HFFc6 (cell line): ENCODE measurements at places on chromosomes 5 and 9.

- DNase-seq: peak; percentile 66
Measured at GRCh38 chr5:142151436-142152383, 43.1 kb downstream of the NDFIP1 start.

DNA sequence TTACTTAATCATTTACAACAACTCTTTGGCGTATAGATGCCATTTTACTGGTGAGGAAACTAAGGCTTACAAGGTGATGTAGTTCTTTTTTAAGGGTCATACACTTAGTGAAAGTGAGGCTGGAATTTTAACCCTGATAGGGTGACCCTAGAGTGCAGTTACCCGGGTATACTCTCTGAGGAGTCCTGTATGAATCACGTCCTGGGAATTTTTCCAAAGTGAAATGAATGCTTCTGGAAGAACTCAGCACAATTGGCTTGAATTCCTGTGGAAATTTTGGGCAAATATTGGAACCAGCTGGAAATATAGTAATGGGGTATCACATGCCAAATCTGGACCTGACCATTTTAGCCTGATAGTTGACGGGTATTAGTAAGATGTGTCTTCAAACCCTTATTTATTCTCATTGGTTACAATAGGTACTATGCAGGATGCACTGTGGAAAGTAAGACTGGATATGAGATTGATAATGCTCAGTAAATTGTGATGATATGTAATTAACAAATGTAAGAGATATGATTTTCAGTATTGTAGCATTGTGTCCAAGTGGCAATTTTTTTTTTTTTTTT lies 14.8 kb downstream of the SUB1 start:
- peak; percentile 79 for DNase-seq

- peak; percentile 18 for DNase-seq
Measured at GRCh38 chr5:168076561-168076991, 214.9 kb upstream of the WWC1 start.

DNA sequence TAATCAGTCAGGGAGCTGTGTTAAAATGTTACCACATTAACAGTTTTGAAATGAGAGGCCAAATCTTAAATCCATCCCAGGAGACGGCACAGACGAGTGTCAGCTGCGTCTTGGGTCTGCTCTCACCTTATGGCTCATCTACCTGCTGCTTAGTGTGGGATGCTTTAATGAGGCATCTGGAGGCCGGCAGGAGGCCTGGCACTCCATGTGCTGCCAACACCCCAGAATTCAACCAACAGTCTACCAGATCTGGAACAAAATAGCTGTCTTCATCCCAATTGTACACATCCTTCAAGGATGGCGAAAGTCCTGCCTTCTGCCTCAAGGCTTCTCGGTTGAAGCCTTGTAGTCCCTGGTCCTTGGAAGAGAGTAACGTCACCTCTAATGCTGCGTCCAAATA lies 12.0 kb downstream of the PRKACG start:
- DNase-seq: no peak

GRCh38 chr5:55847837-55848236 lies 3.3 kb upstream of the IL31RA start:
- peak; percentile 28 for DNase-seq

DNA sequence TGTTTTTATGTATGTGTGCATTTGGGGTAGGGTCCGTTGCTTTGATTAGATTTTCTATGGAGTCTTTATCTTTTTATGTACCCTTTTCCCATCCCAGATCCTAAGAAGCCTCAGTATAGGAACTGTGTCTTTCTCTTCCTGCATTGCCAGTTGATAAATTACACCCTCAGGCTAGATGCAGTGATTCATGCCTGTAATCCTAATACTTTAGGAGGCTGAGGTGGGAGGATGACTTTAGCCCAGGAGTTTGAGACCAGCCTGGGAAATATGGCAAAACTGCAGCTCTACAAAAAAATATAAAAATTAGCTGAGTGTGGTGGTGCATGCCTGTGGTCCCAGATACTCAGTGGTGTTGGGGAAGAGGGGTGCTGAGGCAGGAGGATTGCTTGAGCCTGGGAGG lies 40.2 kb downstream of the NLN start:
- DNase-seq: peak; percentile 37

DNA sequence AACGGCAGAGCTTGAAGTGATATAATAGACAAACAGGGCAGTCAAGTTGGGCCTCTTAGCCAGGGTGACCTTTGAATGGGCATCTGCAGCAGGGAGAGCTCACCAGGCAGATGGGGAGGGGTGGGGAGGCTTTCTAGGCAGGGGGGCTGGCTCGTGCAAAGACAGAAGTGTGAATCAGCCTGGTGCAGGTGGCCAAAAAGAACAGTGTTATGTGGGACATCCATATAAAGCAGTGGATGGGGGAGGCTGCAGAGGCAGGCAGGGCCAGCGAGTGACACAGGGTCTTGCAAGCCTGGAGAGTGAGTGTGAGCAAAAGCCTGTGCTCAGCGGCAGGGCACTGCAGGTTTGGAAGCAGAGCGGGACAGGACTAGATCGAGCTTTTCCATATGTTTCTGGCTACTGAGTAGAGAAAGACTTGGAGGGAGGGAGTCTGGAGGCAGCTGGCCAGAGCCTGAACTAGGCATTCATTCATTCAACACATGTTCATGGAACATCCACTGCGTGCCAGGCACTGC lies 14.2 kb upstream of the TTLL11 start:
- no peak for DNase-seq

DNA sequence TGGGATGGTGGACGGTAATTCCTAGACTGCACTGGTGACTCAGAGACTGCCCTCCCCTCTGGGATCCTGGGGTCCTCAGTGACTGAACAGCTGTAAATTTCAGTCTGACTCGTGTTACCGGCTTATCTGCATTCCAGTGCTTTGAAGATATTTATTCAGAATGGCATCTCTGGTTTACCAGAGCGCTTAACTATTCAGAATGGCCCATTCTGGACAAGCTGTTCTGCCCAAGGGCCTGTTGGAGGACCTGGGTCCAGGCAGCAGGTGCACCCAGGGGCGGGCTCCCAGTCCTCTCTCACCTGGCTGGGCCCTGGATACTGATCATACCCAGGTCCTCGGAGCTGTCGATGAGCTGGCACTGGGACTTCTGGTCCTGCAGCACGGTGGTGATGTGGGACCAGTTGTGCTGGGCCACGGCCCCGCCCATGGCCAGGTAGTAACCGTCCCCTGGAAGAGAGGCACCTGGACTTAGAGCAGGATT lies 48.0 kb downstream of the SARDH start:
- DNase-seq: no peak

GRCh38 chr5:116375926-116376325 lies 198.7 kb downstream of the SEMA6A start:
- DNase-seq: no peak

DNA sequence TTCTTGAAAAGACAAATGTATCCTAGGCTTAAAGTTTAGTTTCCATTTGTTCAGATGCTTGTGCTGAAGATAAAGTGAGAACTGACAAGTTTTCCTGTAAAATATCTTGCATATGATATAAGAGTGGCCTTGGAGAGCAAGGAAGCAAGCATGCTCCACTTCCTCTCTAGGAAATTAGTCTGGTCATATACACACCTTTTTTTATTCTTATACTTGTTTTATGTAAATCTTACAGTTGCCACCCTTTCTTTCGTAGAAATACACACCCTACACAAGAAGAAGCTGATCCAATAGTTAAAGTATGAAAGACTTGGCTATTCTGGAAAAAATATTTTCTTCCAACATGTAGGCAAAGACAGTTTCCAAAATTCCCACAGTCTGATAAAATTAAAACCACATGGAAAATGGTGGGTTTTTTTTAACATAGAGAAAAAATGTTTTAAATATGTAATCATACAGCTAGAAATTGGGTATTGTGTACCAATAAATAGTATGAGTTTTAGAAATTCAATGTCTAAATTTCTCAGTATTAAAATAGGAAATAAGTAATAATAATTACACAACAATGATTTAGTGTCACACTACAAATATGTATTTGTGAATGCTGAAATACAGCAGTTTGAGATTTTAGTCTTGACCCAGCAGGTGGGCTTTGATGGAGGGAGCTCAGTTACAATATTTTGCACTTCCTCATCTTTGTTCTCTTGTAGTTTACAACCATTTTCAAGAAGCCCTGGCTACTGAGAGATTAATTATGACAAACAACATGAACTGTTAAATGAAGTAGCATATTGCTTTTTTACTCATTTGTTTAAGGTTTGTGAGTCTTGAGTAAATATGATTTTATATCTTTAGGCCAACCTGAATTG lies 185.7 kb upstream of the GNA14 start:
- DNase-seq: no peak

DNA sequence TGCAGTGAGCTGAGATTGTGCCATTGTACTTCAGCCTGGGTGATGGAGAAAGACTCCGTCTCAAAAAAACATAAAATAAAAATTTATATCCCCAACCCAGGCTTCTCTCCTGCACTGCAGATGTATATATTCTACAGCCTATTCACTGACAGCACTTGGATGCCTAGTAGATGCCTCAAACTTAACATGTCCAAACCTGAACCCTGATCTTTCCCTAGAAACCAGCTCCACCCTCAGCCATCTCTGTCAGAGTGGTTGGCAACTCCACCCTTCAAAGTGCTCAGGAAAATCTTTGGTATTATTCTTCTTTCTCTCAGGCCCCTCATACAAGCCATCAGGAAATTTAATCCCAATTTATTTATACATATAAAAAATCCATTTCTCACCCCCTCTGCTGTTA lies 36.9 kb upstream of the TXN start:
- DNase-seq: no peak

GRCh38 chr5:181198905-181199519 lies 6.0 kb downstream of the TRIM7 start:
- no peak for DNase-seq

- peak; percentile 48 for DNase-seq
Measured at GRCh38 chr5:144368556-144368955, 197.9 kb downstream of the KCTD16 start.

- DNase-seq: no peak
Measured at GRCh38 chr5:160835376-160835775, 16.6 kb downstream of the ATP10B start.

GRCh38 chr5:82858151-82859025 lies 218.8 kb downstream of the TMEM167A start:
- DNase-seq: no peak

- peak; percentile 61 for DNase-seq
Measured at GRCh38 chr5:10836986-10837385, 76.0 kb upstream of the DAP start.
